ENCODE measurements at places on chromosomes 12 and 14. TPM values are rescaled to one million over a fixed set of nuclear protein-coding genes. Genes with fewer than 3 reads are reported as not detected.

FBLN5 gene
- total RNA-seq = 2.0 TPM

KLHL33 gene
- total RNA-seq = 0.05 TPM

SRRM4 gene
- total RNA-seq = not detected

SYNDIG1L gene
- not detected for total RNA-seq

MCRS1 gene
- 90.8 TPM for total RNA-seq

HCAR3 gene
- total RNA-seq = 0.14 TPM

SLC4A8 gene
- total RNA-seq = 10.4 TPM

NFATC4 gene
- not detected for total RNA-seq

GYS2 gene
- 0.23 TPM for total RNA-seq

GPR84 gene
- 0.39 TPM for total RNA-seq

RNASE1 gene
- not detected for total RNA-seq

PMEL gene
- total RNA-seq = 0.25 TPM

GALNT4 gene
- total RNA-seq = 15.4 TPM

RDH12 gene
- not detected for total RNA-seq

ADAM21 gene
- not detected for total RNA-seq

HOXC13 gene
- total RNA-seq = not detected

MYBPC1 gene
- total RNA-seq = not detected

SIX4 gene
- total RNA-seq = 0.82 TPM

TAS2R14 gene
- 4.1 TPM for total RNA-seq

DCN gene
- not detected for total RNA-seq

BCL11B gene
- total RNA-seq = 79.6 TPM

FOS gene
- 4.3 TPM for total RNA-seq

C1R gene
- total RNA-seq = 2.6 TPM

FGD4 gene
- total RNA-seq = 0.16 TPM

SPIC gene
- total RNA-seq = not detected

IL26 gene
- total RNA-seq = 0.39 TPM

GNG2 gene
- total RNA-seq = 204 TPM

TMCC3 gene
- not detected for total RNA-seq

C1S gene
- total RNA-seq = 2.2 TPM

ATP23 gene
- 17.1 TPM for total RNA-seq

GPR65 gene
- total RNA-seq = 15.3 TPM

TOMM20L gene
- total RNA-seq = not detected

TMEM229B gene
- 19.4 TPM for total RNA-seq

SGPP1 gene
- 19.3 TPM for total RNA-seq

RNASE3 gene
- not detected for total RNA-seq

KLRB1 gene
- 0.95 TPM for total RNA-seq

OTX2 gene
- total RNA-seq = not detected

SAMD15 gene
- 0.23 TPM for total RNA-seq

ITGB7 gene
- 770 TPM for total RNA-seq

MORN3 gene
- 0.82 TPM for total RNA-seq

UBC gene
- 854 TPM for total RNA-seq

CLSTN3 gene
- 81.9 TPM for total RNA-seq

DNAH10 gene
- total RNA-seq = 0.14 TPM

Data from T-helper 2 cell treated with Interferon-gamma antibody and Interleukin-4, amounts not matched to agents 100 ng/mL and 5 ng/mL, for 36 hours (primary cell).